B cell (primary cell): ENCODE measurements at places on chromosomes 1 and 21. TPM values are rescaled to one million over a fixed set of nuclear protein-coding genes. Genes with fewer than 3 reads are reported as not detected.

DNA sequence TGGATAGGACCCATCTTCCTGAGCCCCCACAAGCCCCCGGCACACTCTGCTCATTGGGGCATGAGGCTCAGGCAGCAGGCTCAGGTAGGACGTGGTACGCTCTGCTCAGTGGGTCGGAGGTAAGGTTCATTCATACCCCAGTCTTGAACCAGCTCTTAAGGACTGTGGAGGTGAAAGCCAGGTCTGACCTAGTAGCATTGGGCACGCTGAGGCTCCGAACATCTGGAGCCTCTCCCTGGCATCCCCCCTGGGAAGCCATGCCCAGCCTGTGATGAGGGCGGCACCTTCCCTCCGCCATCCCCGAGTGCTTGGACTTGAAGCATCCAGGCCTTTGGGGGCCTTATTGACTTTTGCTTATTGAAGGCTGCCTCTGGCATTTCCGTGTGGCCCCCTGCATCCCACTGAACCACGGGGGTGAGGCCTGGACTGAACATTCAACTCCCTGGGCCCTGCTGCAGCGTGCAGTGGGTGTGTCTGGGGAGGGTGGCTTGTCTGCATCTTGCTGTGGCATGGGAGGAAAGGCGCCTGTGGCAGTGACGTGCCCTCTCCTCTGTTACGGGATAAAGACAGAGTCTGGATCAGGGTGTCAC lies 50.0 kb downstream of the FAAP20 start:
- H3K4me1 ChIP-seq: peaks cover 15% of the 10 kb centered on the region
- no peaks in the 10 kb centered on the region for H3K27me3 ChIP-seq
- DNase-seq: no peak
- H3K27ac ChIP-seq: no peak overlapping the region
- no peaks in the 10 kb centered on the region for H3K36me3 ChIP-seq
- H3K4me3 ChIP-seq: no peak overlapping the region

- H3K27me3 ChIP-seq: peaks cover 1% of the 10 kb centered on the region
- H3K4me1 ChIP-seq: no peaks in the 10 kb centered on the region
- DNase-seq: peak; percentile 44
- H3K4me3 ChIP-seq: no peak overlapping the region
- H3K36me3 ChIP-seq: no peaks in the 10 kb centered on the region
- H3K27ac ChIP-seq: no peak overlapping the region
Observed at GRCh38 chr1:181936768-181937581, 124.5 kb downstream of the ZNF648 start.

DNA sequence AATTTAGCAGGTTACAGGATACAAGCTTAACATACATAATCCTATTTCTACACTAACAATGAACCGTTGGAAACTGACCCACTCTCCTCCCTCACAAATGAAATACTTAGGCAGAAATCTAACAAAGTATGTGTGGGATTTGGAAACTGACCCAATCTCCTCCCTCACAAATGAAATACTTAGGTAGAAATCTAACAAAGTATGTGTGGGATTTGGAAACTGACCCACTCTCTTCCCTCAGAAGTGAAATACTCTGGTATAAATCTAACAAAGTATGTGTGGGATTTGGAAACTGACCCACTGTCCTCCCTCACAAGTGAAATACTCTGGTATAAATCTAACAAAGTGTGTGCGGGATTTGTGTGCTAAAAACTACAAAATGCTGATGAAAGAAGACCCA lies 60.3 kb downstream of the TRAF5 start:
- H3K4me1 ChIP-seq: peaks cover 10% of the 10 kb centered on the region
- no peak for DNase-seq
- no peak overlapping the region for H3K27ac ChIP-seq
- H3K36me3 ChIP-seq: no peaks in the 10 kb centered on the region
- no peak overlapping the region for H3K4me3 ChIP-seq

- no peak for DNase-seq
- no peaks in the 10 kb centered on the region for H3K27me3 ChIP-seq
- no peak overlapping the region for H3K4me3 ChIP-seq
Observed at GRCh38 chr21:35954066-35954465, 106.3 kb downstream of the SETD4 start.

- DNase-seq: peak; percentile 72
- no peaks in the 10 kb centered on the region for H3K4me1 ChIP-seq
- no peak overlapping the region for H3K4me3 ChIP-seq
- H3K36me3 ChIP-seq: no peaks in the 10 kb centered on the region
- no peaks in the 10 kb centered on the region for H3K27me3 ChIP-seq
- H3K27ac ChIP-seq: no peak overlapping the region
Observed at GRCh38 chr1:108828074-108828961, 28.6 kb downstream of the AKNAD1 start.

DNA sequence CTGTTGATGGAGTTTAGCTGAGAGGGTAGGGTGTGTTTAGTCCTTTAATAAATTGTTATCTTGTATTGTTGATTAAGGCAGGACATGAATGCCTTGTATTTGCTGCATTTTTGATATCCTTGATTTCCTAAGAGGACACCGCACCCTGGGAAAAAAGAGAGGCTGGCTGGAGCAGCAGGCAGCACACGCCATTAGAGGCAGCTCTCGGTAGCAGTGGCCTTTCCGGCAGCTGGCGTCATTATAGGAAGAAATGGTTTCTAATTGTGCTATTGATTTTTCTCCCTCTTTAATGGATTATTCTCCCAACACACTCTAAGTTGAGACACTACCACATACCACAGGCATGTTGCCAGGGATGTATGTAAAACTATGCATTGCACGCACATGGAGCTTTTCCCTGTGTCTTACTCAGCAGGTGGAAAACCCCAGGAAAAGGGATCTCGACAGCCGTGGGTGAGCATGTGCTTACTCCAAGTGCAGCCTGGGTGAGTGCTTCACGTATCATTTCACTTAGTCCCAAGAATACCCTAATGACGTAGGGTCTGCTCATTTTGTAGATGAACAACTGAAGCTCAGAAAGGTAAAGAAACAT lies 440.4 kb upstream of the RUNX1 start:
- no peak for DNase-seq
- H3K36me3 ChIP-seq: no peaks in the 10 kb centered on the region
- no peak overlapping the region for H3K27ac ChIP-seq
- no peaks in the 10 kb centered on the region for H3K27me3 ChIP-seq
- H3K4me1 ChIP-seq: no peaks in the 10 kb centered on the region

GRCh38 chr1:79052829-79053449 lies 46.4 kb upstream of the ADGRL4 start:
- DNase-seq: peak; percentile 16
- H3K36me3 ChIP-seq: no peaks in the 10 kb centered on the region
- no peaks in the 10 kb centered on the region for H3K27me3 ChIP-seq
- peak overlapping the region; percentile 28 for H3K27ac ChIP-seq
- H3K4me1 ChIP-seq: no peaks in the 10 kb centered on the region

GRCh38 chr1:162580308-162580707 lies 18.8 kb downstream of the UAP1 start:
- no peak overlapping the region for H3K27ac ChIP-seq
- H3K4me1 ChIP-seq: no peaks in the 10 kb centered on the region
- DNase-seq: no peak
- peaks cover 12% of the 10 kb centered on the region for H3K36me3 ChIP-seq
- H3K27me3 ChIP-seq: no peaks in the 10 kb centered on the region

CASZ1 gene
- total RNA-seq: 27.2 and 30.3 TPM in 2 replicates

VSIG8 gene
- 0.17 TPM in 1 of 2 replicates, not detected in the other for total RNA-seq

OPRD1 gene
- not detected in 2 replicates for total RNA-seq

MMEL1 gene
- total RNA-seq: 0.22 TPM in 1 of 2 replicates, not detected in the other

BNIPL gene
- total RNA-seq: 1.8 and 2.5 TPM in 2 replicates
